ENCODE measurements at places on chromosomes 6 and 20.

- DNase-seq = peak; percentile 60
These were observed 94.9 kb downstream of the RFX6 start for GRCh38 chr6:116971959-116972358.

GRCh38 chr6:84432619-84433018 lies 205.2 kb upstream of the CEP162 start:
- DNase-seq = no peak

GRCh38 chr20:36887752-36888090 lies 11.8 kb downstream of the TLDC2 start:
- no peak for DNase-seq

GRCh38 chr6:10886691-10887502 lies at the start of gene SYCP2L:
Gene SYCP2L, plus strand, starts transcription at chr6:10887052. Its CDS starts 75 bp downstream, at chr6:10887127.
- DNase-seq = peak; percentile 40

GRCh38 chr6:153087436-153087835 lies 43.6 kb downstream of the RGS17 start:
- DNase-seq = no peak
